ENCODE measurements at places on chromosomes 4 and X.

- DNase-seq = peak; percentile 47
Measured at GRCh38 chrX:51891821-51892551, 1.4 kb upstream of the MAGED1 start.

GRCh38 chr4:113065629-113066028 lies 16.2 kb downstream of the ANK2 start:
- no peak for DNase-seq

DNA sequence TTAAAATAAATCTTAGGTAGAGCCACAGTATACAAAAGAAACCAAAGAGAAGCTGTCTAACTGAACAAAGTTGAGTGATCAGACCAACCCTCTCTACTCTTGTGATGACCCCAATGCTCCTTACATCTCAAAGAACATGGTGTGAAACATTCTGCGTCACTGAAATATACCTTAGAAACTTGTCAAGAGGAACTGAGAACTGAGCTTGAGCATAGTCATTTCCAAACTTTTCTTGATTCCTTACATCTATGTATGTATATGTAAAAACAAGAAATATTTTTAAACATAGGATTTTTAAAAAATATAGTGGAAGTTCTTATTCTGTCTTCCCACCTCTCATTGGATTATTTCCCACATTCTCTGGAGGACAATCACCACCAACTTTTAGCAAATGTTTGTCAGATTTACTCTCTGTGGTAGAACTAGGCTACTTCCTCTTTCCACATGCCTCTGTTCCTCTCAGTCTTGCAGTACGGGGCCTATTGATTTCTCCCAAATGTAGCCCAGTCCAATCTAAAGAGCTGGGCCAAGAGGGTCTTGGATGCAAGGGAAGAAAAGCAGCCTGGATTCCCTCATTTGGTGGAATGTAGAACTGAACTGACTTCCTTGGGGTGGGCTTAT lies 98.2 kb upstream of the HHIP start:
- DNase-seq = no peak

DNA sequence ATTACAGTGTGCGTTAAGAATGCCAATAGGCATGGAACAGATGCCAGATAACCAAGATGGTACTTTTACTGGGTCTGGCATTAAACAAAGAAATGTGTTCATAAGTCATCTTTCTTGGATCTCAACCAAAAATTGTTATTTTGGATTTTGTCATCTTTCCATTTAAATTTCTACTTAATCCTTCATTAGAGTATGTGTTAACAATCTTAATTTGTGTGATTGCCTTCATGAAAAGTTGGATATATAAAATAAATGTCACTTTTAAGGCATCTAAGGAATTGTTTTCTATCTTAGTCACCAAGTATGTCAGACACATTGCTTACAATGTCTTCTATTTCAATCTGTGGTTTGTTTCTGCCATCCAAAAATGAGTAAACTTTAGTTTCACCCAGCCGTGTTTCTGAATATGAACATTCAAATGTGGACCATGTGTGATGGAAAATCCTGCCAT lies 87.5 kb downstream of the PALLD start:
- no peak for DNase-seq

GRCh38 chr4:7722766-7723387 lies 216.8 kb downstream of the AFAP1 start:
- DNase-seq = no peak

GRCh38 chr4:147909225-147909624 lies 177.3 kb downstream of the ARHGAP10 start:
- DNase-seq = no peak

GRCh38 chr4:97238956-97239666 lies 904.2 kb downstream of the STPG2 start:
- DNase-seq = no peak

GRCh38 chr4:74751856-74752255 lies 42.5 kb downstream of the BTC start:
- no peak for DNase-seq

DNA sequence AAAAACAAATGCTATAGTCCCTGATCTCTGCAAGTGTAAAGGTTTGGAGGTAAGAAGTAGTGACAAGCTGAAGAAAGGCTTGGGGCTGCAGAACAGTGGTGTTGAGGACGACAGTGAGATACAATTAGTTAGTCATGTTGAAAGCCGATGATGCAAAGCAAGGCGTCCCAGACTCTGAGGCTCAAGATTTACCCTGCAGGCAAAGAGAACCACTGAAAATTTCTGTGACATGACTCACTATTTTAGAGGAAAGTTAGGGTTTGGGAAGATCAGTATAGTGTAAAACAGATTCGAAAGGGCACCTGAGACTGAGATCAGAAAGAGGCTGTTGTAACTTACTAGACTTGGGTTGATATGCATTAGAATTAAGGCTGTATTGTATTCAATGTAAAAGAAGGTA lies 281.3 kb upstream of the FTHL17 start:
- DNase-seq = no peak

DNA sequence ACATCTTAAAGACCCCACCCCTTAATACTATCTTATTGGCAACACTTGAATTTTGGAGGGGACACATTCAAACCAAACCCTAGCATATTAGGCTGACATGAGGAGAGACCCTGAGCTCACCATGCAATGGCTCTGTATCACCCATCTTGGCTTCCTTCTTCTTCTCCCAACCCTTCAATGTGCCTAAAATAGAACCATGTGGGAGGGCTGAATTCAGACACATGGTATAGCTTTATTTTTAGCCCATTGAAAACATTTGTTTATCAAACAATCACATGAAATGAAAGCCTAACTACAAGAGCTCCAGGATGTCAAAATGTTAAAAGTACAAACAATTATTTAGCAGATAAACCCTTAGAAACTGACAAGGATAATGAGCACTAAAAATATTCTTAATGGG lies 81.6 kb downstream of the RASL11B start:
- DNase-seq = no peak

GRCh38 chr4:6941796-6942195 lies 32.2 kb downstream of the TBC1D14 start:
- DNase-seq = peak; percentile 52
